Activated CD8-positive, alpha-beta memory T cell treated with anti-CD3 and anti-CD28 coated beads for 48 hours (primary cell): ENCODE measurements at places on chromosomes 5 and 9.

- DNase-seq: no peak
Observed at GRCh38 chr9:103410059-103410458, 414.9 kb downstream of the CYLC2 start.

DNA sequence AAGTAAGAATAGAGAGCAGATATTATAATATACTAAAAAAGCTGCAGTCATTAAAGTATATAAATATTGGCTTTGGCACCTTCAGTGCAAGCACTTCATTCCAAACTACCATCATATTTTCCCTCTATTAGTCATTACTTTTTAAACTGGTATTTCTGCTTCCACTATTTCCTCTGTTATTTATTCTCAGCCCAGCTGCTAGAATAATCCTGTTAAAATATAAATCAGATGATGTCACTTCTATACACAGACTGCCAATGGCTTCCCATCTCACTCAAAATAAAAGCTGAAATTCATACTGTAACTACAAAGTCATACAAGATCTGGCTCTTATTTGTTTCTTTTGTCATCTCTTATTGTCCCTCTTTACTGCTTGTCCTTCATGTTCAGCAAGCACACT is 432.9 kb downstream of the TLE4 start:
- no peak for DNase-seq

DNA sequence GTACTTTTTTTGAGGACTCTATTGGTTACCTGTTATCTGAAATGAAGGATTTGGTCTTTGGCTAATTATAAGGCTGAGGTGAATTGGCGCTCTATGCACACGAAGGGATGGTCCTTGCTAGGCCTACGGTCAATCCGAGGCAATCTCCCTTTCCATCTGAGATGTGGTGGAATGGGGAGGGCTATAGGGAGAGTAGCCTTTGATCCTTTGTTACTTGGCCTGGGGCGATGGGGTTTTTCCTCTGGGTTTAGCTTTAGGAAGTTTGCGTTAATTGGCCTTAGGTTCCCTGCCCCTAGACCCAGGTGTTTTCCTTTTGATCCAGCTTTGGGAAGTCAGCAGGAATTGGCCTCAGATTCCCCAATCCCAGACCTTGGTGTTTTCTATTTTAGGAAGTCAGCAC is 102.1 kb upstream of the C9orf72 start:
- no peak for DNase-seq

DNA sequence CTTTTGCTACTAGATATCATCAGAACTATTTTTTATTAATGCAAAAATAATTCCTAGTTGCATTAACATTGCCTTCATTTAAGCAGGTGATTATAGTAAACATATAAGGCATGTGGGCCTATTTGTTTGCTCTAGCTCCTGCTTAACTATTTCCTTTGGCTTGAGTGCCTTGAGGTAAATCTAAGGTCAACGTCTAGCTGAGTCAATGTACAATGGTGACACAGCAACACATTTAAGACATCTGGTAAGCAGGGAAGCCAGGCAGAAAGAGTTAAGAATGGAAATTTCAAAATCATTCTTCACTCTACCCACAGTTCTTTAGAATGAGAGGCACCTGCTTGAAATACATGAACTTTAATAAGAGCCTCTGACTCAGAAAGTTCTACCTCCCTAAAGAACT is 111.9 kb upstream of the FST start:
- DNase-seq: no peak

- no peak for DNase-seq
Observed at GRCh38 chr5:51731421-51732029, 348.3 kb downstream of the ISL1 start.

GRCh38 chr5:149015561-149015960 is 47.3 kb downstream of the SH3TC2 start:
- DNase-seq: no peak
